ENCODE measurements at places on chromosomes 12 and 14.

DNA sequence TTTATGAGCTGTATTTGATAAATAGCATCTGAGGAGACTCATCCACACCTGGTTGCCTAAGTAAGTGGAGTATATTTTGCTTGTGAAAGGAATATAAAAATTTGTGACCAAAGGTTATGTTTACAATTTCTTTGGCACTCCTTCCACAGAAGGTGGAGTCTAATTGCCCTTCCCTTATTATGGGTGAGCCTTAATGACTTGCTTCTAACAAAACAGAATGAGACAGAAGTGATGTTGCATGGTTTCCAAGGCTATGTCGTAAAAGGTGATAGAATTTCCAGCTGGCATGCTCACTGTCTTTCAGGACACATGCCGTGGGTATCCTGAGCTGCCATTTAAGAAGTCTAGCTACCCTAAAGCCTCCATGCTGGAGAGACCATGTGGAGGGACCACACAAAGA, 116.8 kb upstream of the ABCD2 start:
- DNase-seq: no peak

DNA sequence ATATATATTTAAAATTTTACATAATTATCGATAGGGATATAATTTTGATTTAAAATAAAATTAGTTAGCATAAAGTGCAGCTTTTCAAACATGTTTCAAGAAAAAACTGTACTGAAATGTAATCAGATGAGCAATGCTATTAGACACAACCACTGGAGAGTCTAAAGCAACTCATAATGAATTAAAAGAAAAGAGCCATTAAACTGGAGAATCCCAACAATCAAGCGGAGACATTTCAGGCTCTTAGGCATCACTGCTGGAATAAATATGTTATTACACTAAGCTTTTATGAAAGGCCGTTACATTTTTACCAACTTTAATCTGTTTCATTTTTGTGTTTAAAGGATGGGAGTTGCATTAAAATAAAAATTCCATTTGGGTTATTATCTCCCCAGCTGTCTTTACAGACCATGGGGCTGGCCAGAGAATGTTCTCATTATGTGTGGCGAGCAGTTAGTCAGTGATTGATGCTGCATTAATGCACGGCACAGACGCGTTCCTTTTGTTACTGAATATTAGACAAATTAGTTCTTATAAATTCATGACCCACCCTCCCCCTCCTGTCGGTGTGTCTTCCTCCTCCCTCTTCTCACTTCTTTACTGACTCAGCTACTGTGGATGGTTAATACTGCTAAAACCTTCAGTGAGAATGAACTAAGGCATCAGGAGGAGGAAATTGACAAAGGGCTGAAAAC, 156.8 kb downstream of the PDZRN4 start:
- DNase-seq: no peak

- DNase-seq: peak; percentile 80
These were observed 96.3 kb upstream of the EEA1 start for GRCh38 chr12:93025145-93026103.

DNA sequence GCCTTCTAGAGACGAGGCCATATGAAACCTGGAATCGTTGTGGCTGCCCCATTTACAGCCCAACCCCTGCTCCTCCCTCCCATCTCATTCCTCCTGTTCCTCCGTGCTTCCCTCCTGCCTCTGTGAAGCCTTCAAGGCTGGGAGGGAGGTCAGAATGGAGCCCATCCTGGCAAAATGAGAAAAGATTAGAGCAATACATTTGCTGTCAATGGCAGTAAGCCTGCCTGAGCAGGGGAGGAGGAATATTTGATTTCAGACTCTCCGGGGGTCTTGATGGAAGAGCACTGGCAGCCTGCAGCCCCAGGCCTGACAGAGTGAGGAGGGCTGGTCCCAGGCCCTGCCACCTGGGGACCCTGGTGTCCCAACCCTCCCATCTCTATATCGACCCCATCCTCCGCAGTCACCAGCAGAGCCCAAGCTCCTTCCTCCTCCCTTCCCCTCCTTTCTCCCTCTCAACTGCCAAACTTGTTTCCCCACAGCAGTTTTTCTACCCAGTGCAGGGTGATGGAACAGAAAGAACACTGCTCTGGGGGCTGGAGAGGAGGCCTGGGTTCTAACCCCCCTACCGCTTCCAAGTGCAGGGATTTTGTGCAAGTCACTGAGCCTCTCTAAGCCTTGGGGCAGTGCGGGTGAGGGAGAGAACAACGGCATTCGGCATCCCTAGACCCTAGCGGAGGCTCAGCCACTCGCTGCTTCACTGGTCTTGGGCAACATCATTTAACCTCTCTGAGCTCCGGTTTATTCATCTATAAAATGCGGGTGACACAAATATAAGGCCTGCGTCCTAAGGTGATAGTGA, 16.0 kb upstream of the RACGAP1 start:
- no peak for DNase-seq

DNA sequence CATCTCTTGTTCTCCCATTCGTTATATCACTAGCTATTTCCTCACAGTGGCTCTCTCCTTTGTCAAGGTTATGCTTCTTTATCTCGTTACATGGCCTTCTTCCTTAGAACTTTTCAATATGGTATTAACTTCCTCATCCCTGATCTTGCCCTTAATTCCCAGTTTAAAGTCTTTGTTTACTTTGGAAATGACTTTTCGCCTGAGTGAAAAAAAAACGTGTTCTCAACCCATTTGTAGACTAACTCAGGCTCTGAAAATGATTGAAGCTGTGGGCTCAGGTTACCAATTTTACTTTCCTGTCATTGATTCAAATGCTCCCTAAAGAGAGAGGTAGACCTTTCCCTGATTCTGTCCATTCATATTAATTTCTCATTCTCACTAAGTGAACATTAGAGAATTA, 135.2 kb downstream of the NUBPL start:
- no peak for DNase-seq

DNA sequence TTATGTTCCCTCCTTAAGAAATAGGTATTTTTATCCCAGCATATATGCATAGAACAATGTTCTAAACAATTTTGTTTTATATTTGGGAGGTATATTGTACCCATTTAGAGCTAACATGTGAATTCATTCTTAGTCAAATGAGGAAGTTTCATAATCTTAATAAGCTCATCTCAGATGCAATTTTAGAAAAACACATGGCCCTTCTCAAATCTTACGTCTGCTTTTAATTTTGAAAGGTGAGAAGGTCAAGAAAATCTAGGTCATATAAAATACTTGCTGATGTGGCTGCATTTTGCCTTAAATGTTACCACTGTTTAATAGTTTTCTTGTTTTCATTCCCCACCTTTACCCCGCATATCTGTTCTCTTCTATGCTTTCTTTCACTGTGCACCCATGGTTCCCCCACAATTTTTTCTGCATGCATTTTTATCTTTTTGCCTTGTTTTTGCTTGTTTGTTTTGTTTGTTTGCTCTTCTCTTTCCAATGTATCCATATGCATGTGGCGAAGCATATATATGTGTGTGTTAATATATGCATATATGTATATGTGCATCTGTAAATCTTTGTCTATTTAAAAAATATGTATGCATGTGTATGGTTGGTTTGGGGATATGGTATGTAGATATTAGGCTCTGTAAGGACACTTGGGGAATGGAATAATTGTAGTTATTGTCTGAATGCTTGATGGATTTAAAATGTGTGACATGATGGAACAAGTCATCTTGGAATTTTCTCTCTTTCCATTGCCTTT, 317.1 kb downstream of the BCAT1 start:
- DNase-seq: no peak

GRCh38 chr12:21642707-21643389, 14.8 kb downstream of the LDHB start:
- DNase-seq: no peak

DNA sequence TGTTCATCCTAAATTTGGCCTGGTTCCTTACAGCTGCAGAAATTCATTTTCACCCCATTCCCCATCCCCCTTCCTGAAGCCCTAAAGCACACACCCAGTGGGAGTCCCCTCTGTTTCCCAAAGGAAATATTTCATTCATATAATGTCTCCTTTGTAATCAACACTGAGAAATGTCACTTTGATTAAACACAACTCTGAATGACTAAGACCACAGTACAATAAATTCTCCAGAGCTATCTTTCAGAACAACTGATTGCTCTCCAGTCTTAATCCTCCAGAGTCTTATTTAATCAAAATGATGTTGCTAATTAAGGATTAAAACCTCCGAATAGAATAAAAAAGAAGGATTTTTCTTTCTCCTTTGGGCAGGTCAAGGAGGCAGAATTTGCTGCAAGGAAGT, 6.4 kb downstream of the SLC15A5 start:
- DNase-seq: no peak

GRCh38 chr14:80586131-80586530, 355.4 kb downstream of the CEP128 start:
- peak; percentile 14 for DNase-seq

DNA sequence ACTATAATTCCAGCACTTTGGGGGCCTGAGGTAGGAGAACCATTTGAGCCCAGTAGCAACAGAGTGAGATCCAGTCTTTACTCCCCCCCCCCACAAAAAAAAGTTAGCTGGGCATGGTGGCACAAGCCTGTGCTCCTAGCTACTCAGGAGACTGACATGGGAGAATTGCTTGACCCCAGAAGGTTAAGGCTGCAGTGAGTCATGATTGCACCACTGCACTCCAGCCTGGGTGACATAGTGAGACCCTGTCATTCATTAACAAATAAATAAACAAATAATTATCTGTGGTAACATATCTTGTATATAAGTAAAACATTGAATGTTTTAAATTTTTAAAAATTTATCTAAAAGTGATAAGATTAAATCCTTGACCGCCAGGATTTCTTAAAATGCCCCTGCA, 4.8 kb downstream of the ENTPD5 start:
- peak; percentile 44 for DNase-seq

- no peak for DNase-seq
These were observed 1.3 kb downstream of the HVCN1 start for GRCh38 chr12:110687396-110688169.

DNA sequence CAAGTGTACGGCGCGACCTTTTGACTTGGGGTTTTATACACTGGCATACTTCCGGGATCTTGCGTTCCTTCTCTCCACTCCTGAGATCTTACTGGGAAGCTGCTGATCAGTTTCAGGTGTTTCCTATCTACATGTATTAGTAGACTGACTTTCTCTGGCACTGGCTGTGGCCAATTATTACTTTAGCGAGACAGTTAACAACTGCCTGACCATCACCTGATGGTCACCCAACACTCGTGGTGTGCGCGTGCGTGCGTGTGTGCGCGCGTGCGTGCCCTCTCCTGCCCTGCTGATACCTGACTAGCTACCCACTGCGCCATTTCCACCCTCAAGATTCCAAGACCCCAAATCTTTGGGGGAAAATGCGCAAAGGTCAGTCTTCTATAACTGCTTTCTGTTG, 249.9 kb downstream of the AEBP2 start:
- DNase-seq: peak; percentile 90

DNA sequence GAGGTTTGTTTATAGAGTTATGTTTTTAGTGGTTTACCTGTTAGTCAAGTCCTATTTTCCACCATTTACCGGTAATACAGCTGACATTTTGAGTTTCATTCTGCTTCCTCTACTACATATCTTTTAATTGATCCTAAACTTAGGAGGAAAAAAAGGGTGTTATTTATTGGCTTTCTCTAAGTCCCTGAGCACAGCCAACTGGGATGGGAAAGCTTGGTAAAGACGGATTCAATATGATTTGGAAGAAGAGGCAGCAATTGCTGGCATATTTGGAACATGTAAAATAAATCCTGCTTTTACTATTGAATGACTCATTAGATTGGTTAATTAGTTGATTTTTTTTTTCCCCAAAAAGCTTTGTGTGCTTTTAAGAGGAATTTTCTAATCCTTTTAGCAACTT, 475.7 kb downstream of the PRKD1 start:
- no peak for DNase-seq

Measured in DMS53 (cell line).